ENCODE measurements at places on chromosomes 16 and 17. TPM values are rescaled to one million over a fixed set of nuclear protein-coding genes. Genes with fewer than 3 reads are reported as not detected.

Gene CRISPLD2
- total RNA-seq: 0.40 TPM

GRCh38 chr16:85309656-85310587, 197.7 kb upstream of the CIBAR2 start:
- DNase-seq: peak; percentile 88

Gene OTOP2
- not detected for total RNA-seq

Gene ALOX12
- total RNA-seq: not detected

- no peak for DNase-seq
Measured at GRCh38 chr17:58873926-58874325, 118.3 kb downstream of the PPM1E start.

DNA sequence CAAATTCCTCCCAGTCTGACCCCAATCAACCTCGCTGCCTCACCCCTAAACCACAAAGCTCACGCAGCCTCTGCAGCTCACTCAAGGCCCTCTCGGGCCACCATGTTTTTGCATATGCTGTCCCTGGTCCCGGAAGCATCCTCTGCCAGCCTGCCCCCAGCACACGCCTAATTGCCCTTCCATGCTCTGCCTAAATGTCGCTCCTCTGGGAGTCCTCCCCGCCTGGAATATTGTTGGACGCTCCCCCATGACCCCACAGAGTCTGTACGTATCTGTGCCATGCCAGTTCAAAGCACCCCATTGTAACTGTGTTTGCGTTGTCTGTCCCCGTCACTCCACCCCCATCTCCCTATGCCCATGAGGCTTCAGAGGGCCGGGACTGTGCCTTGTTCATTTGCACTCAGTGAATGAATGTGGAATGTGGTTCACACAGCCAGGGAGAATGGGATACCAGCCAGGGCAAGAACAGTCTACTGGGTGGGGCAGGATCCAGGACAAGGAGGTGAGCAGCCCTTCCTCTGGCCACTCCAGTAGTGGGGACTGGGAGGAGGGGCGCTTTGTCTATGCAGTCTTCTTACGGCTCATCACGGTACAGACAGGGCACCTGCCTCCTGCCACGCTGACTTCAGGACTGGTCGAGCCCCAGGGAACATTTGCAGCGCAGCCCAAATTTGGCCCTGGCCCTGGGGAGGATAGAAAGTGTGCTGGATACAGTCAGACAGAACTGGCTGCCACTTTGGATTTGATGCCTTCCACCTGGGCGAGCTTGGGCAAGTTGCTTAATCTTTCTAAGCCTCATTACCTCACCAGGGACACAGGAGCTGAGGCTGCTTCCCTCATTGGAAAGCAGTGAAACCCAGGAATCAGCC, 48.5 kb downstream of the NOS2 start:
- no peak for DNase-seq

DNA sequence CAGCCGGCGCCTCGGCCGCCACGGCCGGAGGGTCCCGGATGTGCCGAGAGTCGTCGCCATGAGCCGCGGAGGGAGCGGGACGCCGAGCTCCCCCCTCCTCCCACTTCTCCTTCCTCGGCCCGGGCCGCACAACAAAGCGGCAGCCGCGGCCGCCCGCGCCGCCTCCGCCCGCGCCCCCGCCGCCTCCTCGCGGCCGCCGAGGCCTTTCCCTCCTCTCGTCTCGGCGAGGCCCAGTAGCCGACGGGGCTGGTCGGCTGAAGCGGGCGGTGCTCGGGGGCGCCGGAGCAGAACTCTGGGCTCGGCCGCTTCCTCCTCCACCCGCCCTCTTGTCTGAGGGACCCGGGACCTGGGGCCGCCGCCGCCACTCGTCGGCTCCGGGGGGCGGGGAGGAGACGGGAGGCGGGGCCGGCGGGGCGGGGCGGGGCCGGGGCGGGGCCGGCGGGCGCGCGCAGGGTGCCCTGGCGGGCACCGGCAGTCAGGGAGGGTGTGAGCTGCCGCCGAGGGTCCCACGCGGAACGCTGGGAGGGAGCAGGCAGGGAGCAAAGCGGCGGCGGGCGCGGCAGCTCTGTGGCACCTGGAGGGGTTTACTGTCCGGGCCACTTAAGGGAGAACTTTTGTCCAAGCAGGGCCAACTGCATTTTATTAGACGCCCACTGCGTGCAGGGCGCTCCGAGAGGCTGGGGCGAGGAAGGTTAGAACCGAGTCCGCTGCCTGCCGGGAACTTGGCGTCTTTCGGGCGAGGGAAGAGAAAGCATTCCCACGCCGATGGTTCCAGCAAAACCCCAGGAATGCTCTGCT, at the start of gene SMURF2:
Gene SMURF2, minus strand, starts transcription at position 332 of the 798 bp plus-strand sequence. CDS start 427 bp downstream, outside the sequence.
- peak; percentile 77 for DNase-seq

- DNase-seq: no peak
Measured at GRCh38 chr17:15380446-15380845, 39.0 kb upstream of the TEKT3 start.

Gene ZPBP2
- total RNA-seq: not detected

Gene GFAP
- not detected for total RNA-seq

DNA sequence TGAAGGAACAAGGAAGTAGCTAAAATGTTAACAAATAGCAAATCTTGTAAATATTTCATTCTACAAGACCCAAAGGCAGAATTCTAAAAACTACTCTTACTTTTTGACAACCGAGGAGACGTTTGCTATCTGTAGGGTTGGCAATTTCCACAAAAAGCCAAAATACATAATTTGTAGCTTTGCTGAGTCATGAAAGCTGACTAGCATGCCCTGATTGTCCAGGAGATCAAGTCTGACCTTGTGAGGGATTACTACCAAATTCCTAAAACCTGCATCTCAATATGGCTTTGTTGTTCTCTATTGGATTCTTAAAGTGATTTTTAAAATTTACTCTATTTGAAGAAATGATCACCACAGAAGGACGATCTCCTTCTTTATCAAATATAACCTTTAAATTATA, 10.8 kb downstream of the DNAJA2 start:
- no peak for DNase-seq

- no peak for DNase-seq
Measured at GRCh38 chr16:53456625-53457024, 22.4 kb downstream of the RBL2 start.

DNA sequence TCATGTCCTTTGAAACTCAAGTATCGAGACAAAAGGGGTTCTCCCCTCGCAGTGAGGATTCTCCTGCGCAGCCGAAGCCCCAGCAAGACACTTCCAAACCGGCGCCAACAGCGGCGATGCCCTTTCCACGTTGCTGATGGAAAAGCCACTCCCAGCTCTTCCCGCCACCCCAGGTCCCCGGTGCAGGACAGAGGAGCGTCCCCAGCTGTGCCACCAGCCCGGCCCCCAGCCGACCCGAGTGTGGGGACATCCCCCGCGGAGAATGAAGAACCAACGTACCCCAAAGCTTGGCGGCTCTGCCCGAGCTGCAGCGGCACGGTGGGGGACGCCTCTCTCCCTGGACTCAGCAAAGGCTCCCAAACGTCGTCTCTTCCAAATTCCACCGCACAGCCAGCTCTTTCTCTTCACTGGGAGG, 573 bp downstream of the CHST6 start:
- peak; percentile 14 for DNase-seq

Gene MT1G
- not detected for total RNA-seq

Gene C1QTNF1
- 15.7 TPM for total RNA-seq

GRCh38 chr17:6421700-6422604, 13.0 kb downstream of the AIPL1 start:
- DNase-seq: peak; percentile 88

GRCh38 chr16:22890976-22891375, 77.0 kb downstream of the HS3ST2 start:
- DNase-seq: no peak

DNA sequence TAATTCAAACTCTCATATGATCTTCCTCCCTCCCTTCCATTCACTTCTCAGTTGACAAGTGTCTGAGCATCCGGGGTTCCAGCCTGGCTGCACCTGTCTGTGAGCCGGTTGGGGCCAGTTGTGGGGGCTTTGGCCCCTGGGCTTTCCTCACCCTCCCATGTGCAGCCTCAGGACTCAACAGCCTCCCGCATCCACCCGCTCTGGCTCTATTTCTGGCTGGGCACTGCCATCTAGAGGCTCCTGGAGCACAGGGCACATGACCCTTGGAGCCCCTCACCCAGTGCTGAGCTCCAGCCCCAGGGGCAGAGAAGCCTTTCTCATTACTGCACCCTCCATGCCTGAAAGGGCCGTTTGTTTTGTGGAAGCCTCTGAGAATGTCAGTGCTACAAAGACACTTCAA, 43.3 kb downstream of the HAPSTR1 start:
- peak; percentile 87 for DNase-seq

GRCh38 chr16:52912565-52913173, 140.0 kb downstream of the CHD9NB start:
- peak; percentile 74 for DNase-seq

- DNase-seq: no peak
Measured at GRCh38 chr16:3745751-3746355, 28.5 kb upstream of the TRAP1 start.

DNA sequence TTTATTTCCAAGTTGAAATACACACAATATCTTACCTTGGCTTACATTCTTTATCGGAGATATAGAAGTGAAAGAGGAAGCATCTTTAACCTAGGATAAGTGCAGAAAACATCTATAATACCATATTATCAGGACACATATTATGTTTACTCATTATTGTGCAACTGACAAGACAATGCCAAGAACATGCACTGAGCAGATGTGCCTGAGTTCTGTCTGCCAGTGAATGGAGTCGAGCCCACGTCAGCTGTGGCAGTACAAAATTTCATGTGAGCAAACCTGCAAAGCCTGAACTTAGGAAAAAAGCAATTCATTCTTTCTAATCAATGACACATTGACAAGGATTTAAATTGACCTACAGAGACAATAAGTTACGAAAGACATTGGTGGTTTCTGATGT, 154.4 kb downstream of the AXIN2 start:
- DNase-seq: no peak

Gene GAS2L2
- total RNA-seq: not detected

DNA sequence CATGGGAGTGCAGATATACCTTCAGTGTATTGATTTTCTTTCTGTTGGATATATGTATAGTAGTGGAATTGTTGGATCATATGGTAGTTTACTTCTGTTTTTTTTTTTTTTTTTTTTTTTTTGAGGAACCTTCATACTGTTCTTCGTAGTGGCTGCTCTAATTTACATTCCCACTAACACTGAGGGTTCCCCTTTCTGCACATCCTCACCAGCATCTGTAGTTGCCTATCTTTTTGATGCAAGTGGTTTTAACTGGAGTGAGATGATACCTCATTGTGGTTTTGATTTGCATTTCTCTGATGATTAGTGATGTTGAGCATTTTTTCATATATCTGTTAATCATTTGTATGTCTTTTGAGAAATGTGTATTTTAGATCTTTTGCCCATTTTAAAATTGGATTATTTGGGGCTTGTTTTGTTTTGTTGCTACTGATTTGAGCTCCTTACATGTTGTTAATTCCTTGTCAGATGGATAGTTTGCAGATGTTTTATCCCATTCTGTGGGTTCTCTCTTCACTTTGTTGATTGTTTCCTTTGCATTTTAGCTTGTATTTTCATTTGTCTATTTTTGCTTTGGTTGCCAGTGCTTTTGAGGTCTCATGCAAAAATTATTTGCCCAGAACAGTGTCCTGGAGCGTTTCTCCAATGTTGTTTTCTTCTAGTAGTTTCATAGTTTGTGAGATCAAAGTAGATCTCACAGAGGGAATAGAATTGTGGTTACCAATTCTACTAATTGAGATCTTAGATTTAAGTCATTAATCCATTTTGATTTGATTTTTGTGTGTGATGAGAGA, 25.0 kb upstream of the BCAS3 start:
- DNase-seq: no peak

DNA sequence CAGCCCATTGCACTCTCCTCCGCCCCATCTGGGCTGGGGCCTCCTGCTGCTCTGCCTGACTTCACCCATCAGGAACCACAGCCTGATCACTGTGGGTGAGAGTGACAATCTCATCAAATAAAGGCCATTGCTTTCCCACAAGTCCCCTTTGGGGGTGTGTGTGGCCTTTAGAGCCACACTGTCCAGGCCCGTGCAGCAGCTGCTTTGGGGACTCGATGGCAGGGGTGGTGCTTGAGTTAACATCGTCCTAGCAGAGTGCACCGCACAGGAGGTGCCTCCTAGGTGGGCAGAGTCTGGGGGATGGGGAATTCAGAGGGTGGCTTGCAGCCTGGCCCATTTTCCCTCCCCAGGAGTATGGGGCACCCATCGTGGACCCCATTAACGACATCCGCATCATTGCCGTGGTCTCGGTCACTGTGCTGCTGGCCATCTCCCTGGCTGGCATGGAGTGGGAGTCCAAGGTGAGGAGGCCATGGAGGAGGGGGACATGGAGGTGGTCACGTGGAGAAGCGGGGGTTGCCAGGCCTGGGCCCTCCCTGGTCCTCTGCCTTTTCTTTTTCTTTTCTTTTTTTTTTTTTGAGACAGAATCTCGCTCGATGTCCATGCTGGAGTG, 5.4 kb downstream of the SLC12A3 start:
- no peak for DNase-seq

GRCh38 chr17:51685287-51685909, 425.1 kb downstream of the UTP18 start:
- no peak for DNase-seq

All from SK-MEL-5 (cell line).